ENCODE measurements at places on chromosomes 16 and 17.
A peak's percentile ranks its signal among the peaks of the same experiment; 100 is the strongest.

GRCh38 chr16:89708481-89708931 is 7.0 kb upstream of the SPATA2L start:
- no peak for DNase-seq

DNA sequence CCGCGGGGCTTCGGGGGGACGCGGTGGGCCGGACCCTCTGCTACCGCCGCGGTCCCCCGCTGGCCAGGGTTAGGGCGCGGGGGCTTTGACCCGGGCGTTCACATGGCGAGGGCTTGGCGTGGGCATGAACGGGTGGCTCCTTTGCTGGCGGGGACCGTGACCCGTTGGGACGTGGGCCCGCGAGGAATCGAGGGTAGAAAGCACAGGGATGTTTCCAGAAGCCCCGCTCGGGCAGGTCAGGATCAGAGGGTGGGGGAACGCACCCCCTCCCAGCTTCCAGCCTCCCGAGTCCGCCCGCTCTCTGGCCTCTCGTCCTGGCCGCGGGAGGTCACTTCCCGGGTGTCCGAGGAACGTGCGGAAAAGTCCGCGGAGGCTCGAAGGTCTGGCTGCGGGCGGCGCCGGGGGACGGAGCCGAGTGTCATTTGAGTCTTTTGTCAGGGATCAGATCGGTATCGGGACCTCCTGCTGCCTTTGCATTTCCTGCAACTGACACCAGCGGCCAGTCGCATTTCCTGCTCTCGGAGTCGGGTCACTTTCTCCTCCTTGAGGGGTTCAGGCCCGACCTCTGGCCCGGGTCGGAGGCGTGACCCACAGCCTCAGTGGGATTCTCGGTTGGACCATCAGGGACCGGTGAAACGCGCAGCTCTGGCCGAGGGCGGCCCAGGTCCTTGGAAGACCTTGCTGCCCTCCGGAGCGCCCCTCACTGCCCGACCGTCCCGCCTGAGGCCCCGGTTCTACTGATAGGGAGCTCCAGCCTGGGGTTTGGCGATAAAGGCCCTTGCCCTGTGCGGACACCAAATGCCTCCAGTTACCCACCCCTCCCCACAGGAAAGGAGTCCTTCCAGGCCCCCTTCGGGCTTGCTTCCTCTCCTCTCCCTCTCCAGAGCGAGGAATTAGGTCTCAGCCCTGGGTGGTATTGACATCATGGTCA is 702 bp upstream of the WNT3 start:
- DNase-seq = no peak

DNA sequence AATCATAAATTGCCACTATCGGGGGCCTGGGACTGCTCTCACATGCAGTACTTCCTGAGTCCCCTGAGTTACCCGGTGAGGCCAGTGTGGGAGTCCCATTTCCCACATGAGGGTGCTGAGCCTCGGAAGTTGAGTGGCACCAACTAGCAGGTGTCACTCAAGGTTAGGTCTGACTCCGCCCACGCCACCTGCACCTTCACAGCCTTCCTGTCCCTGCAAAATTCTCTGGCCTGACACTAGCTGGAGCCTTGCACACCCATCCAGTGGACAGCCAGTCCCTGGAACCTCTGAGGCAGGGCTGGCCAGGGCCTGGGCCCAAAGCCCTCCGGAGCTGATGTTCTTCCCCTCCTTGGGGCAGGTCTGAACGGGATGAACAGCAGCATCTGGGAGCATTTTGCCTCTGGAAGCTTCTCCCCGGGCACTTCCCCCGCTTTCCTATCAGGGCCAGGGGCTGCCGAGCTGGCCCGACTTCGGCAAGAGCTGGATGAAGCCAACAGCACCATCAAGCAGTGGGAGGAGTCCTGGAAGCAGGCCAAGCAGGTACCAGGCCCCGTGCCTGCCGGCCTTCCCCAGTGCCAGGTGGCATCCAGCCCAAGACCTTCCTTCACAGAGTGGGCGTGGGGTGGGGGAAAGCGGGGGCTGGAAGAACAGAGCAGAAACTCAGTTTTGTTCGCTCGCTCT is 21.9 kb downstream of the UNC13D start:
- peak; percentile 30 for DNase-seq

GRCh38 chr17:74491626-74492025 is 25.2 kb downstream of the CD300A start:
- no peak for DNase-seq

GRCh38 chr17:50365165-50365564 is 7.8 kb downstream of the MRPL27 start:
- DNase-seq = peak; percentile 18

GRCh38 chr17:10792151-10792550 is 11.7 kb downstream of the TMEM238L start:
- no peak for DNase-seq

DNA sequence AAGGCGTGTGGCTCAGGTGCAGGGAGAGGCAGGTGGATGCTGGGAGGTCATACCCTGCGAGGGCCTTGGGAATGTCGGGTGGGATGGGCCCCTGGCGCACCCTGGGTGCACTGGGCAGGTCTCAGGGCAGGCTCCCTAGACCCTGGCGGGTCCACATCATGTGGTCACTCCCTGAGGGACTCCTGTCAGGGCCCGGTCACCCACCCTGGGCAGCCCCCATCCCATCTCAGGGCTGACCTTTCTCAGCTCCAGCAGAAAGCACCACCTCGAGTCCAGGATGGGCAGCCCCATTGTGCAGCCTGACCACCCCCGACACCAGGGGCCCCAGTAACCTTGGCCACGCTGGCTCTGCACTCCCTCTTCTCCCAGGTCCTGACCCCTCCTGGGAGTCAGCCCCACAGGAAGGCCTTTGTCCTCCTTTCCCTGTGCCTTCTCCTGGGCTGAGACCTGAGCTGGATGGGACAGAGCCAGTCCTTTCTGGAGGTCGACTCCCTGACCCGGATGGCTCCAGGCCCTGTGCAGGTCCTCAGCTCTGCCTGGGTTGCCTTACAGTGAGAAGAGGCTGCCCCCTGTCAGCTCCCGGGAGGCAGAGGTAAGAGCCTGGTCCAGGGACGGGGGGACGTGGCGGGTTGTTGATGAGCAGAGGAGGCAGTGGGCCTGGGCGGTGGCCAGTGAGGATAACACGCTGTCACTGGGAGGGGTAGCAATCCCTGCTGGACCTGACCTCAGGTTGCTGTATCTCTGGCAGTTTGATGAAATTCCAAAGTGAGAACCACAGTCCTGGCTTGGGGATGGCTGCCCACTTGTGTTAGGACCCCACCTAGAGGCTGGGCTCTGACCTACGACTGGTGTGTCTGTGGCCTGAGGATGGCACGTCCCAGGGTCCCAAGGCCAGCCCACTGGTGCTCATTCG is 77.9 kb downstream of the GOSR1 start:
- no peak for DNase-seq

All from NCI-H1694 (cell line).